ENCODE measurements at places on chromosomes 16 and 17.

- no peak for DNase-seq
Observed at GRCh38 chr16:85820604-85821372, 21.3 kb downstream of the COX4I1 start.

DNA sequence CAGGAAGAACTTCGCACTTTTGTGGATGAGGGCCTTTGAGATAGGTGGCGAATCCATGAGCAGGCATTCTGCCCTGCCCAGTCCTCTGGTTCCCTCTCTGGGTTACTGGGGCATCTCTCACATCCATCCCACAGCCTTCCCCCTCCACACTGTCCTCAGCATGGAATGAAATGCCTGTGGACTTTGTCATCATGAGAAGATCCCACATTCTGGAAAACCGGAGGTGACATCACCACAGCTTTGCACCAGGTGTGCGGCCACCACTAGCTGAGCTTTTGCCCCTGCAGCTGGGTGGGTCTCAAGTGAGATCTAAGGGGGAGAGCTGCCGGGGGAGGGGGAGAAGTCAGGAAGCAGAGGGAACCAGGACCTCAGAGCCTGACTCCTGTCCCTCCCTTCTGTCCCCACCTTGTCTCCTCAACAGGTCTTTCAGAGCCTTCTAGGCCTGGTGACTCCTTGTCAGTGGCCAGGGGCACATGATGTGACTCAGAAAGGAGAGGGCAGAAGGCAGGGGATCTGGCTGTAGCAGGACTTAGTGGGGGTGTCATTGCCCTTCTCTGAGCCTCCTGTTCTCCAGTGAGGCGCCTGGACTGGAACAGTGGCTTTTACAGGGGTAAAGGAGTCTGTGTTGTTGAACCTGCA is 40.0 kb upstream of the DLX4 start:
- no peak for DNase-seq

DNA sequence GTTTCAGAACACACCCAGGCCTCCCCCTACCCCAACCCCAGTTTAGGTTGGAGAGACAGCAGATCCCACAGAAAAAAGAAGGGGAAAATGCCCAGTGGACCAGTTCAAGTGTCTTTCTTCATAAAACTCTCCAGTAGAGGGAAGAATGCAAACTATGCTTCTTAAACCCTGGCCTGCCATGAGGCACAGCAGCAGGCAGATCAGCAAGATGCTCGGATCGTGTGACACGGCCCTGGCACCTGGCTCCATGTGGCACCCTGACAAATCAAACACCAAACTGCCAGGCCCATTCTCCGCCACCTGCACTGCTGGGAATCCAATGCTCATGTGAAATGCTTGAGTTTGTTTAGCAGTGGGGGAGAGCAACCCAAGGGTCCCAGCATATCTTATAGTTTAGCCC is 166.8 kb downstream of the SOX9 start:
- no peak for DNase-seq

GRCh38 chr16:81530296-81530721 is 85.7 kb downstream of the CMIP start:
- no peak for DNase-seq

DNA sequence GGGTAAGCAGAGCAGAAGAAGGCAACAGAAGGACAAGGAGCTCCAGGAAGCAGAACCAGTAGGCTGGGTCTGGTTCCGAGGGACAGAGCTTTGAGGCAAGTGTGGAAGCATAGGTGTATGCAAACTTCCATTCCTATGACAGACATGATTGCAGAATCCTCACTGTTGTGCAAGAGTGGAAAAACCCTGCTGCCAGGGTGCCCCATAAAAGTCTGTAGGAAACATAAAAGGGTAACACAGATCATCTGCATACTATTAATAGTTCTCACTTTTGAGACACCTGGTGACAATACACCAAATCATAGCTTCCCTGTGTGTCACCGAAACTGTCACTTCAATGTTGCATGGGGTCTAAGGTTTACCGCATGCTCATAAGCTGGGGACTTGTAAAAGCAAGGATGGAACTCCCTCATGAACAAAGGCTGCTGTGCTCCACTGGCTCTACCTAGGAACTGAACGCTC is 39.7 kb downstream of the ARHGAP17 start:
- DNase-seq, result peak; percentile 64
